Urinary bladder (tissue), 4 donors: ENCODE measurements at places on chromosomes 4 and X. TPM values are rescaled to one million over a fixed set of nuclear protein-coding genes. Genes with fewer than 3 reads are reported as not detected.

Gene ATP1B4
- polyA plus RNA-seq, result not detected

Gene TSPAN7
- 72.0 TPM for polyA plus RNA-seq

Gene PHEX
- polyA plus RNA-seq, result 0.10 TPM

Gene SMIM31
- 0.09 TPM for polyA plus RNA-seq

Gene STBD1
- polyA plus RNA-seq, result 22.5 TPM

Gene HSPA4L
- polyA plus RNA-seq, result 1.7 TPM

Gene ALAS2
- not detected for polyA plus RNA-seq

Gene MAGEA1
- polyA plus RNA-seq, result not detected

Gene GPRIN3
- 0.66 TPM for polyA plus RNA-seq

Gene KCND1
- 3.3 TPM for polyA plus RNA-seq

Gene SEC31A
- 109 TPM for polyA plus RNA-seq

Gene ADAM29
- not detected for polyA plus RNA-seq

Gene CFAP47
- polyA plus RNA-seq, result 0.01 TPM

Gene XAGE2
- polyA plus RNA-seq, result not detected

Gene ZC4H2
- polyA plus RNA-seq, result 11.6 TPM

Gene MAOB
- 60.3 TPM for polyA plus RNA-seq

Gene GPR82
- polyA plus RNA-seq, result 0.44 TPM

Gene ATP2B3
- 0.10 TPM for polyA plus RNA-seq

Gene STAP1
- polyA plus RNA-seq, result 0.23 TPM

Gene ADH1C
- polyA plus RNA-seq, result 10.8 TPM

Gene SULT1B1
- polyA plus RNA-seq, result 1.3 TPM

Gene PDZD11
- 41.8 TPM for polyA plus RNA-seq

Gene TRIM60
- not detected for polyA plus RNA-seq

DNA sequence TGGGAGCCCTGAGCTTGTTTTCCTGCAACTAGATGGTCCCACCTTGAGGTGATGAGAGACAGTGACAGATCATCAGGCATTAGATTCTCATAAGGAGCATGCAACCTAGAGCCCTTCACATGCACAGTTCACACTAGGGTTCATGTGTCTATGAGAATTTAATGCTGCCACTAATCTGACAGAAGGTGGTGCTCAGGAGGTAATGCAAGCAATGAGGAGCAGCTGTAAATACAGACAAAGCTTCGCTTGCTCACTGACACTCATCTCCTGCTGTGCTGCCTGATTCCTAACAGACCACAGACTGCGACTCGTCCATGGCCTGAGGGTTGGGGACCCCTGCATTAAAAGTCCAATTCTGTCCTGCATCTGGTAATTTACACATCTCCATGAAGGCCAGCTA lies 141.6 kb downstream of the KCNIP4 start:
- no peak for DNase-seq

GRCh38 chrX:56564164-56564885 lies 898 bp downstream of the UBQLN2 start:
- peak; percentile 0 for DNase-seq

GRCh38 chr4:128427832-128428366 lies 140.3 kb upstream of the PGRMC2 start:
- no peak for DNase-seq

- no peak for DNase-seq
These were observed 434.9 kb downstream of the PDGFC start for GRCh38 chr4:156536661-156537060.

- no peak for DNase-seq
These were observed 53.8 kb downstream of the ARHGAP6 start for GRCh38 chrX:11611965-11612364.

- no peak for DNase-seq
These were observed 8.1 kb downstream of the RIPPLY1 start for GRCh38 chrX:106894978-106895452.

- no peak for DNase-seq
These were observed 125.7 kb downstream of the SH3KBP1 start for GRCh38 chrX:19761554-19762295.

DNA sequence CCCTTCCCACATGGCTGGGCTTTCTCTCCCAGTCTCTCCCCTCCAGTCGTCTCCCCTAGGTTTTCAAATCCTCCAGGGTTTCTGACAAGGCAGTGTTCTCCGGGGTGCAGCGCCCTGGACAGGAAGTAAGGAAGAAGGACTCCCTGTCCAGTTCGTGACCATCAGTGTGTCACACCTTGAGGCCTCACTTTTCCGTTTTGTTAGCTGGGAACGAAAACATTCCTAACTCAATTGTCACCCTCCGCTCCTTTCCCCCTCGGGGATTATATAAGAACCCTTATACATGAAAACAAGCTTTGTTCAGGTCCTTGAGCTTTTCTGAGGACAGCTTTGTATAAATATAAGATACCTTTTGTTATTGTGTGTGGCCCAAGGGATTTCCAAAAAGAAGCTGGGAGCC lies 92.1 kb downstream of the KDR start:
- no peak for DNase-seq

DNA sequence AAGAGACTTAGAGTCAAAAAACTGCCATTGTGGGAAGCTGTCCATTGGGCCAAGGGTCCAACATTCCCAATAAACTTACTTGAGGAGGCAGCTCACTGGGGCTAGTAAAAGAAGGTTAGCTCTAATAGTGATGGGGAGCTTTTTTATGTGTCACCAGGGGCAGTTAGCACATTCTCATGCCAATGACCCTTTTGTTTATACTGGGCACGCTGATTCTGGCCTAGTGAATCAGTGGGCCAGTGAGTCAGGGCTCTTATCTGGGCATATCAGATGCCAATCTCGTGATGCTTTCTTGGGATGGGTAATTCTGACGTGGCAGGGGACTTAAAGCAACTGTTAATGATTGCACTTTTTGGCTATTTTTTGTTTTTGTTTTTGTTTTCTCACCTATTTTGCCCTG lies 27.8 kb downstream of the TCEAL1 start:
- DNase-seq, result no peak

- no peak for DNase-seq
These were observed 2747.1 kb downstream of the PCDH7 start for GRCh38 chr4:33467291-33467690.

DNA sequence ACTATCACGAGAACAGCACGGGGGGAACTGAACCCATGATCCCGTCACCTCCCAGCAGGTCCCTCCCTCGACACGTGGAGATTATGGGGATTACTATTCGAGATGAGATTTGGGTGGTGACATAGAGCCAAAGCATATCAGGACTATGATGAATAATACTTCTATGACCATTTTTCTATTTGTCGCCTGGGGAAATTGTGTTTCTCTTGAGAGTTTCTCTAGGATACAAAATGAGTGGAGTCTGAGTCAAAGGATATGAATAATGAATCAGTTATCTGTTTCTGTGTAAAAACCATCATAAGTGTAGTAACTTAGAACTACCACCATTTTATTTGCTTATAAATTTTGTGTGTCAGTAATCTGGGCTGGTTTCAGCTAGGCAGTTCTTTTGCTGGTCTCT lies 533.0 kb upstream of the ARX start:
- no peak for DNase-seq

GRCh38 chrX:122641826-122642225 lies 542.3 kb upstream of the GRIA3 start:
- DNase-seq, result no peak

DNA sequence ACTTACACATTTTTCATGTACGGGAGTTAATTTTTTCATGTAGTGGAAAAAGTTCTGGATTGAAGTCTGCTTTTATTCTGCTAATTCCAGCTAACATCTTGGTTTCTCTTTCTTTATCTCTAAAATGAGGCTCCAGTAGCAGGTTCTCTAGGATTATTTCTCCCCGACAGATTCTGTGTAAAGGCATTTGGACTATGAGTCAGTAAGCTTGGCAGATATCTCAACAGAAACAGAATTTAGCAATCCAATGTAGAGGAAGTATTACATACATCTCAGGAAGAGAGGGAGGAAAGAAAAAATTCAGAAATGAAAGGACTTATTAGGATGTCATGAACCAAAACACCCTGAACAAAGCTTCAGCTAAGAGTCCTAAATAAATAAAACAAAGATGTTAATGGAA lies 1682.3 kb upstream of the TENM3 start:
- DNase-seq, result no peak

DNA sequence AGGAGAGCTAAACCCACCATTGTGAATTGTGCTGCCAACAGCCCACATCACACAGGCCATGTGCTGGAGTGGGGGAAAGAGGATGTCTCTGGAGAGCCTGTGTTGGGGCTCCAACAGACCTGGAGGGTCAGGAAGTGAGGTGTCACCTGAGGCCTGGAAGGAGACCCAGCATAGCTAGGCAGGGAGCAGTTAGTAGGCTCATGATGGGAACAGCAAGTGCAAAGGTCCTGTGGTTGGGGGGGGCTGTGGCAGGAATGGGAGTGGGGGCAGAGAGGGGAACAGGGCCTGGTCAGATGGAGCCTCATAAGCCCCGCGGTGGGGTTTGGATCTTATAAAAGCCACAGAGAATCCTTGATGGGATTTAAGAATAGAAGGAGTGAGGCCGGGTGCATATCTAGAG lies 35.9 kb upstream of the GPR78 start:
- DNase-seq, result no peak

DNA sequence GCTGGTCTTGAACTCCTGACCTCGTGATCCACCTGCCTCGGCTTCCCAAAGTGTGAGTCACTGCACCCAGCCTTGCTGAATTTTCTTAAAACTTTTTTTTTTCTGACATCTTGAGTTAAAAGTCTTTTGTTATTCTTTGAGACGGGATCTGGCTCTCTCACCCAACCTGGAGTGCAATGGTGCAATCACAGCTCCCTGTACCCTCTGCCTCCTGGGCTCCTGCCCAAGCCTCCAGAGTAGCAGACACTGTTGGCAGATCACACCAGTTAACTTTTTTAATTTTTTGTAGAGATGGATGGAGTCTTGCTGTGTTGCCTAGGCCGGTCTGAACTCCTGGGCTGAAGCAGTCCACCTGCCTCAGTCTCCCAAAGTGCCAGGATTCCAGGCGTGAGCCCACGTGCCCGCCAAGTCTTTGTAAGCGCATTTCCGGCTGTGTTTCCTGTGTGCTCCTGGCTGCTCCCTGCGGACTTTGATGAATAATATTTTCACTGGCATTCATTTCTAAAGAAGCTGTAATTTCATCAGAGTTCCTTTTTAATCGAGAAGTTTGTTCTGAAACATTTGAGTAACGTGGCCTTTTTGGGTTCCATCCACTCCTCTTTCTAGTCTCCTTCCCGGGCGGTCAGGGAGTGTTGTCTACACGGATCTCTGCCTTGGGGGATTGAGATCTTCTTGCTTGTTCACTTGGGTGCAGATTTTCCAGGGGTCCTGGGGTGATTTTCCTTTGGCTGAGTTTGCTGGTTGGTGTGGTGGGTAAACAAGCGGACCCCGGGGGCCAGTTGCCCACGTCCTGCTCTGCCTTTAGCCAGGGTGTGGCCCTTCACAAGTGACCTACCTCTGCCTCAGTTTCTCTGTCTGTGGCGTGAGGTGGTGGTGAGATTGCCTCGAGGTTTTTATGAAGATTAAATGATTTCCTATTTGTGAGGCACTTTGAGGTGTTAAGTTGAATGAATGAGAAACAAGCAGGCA lies 44.4 kb downstream of the PCGF3 start:
- no peak for DNase-seq

DNA sequence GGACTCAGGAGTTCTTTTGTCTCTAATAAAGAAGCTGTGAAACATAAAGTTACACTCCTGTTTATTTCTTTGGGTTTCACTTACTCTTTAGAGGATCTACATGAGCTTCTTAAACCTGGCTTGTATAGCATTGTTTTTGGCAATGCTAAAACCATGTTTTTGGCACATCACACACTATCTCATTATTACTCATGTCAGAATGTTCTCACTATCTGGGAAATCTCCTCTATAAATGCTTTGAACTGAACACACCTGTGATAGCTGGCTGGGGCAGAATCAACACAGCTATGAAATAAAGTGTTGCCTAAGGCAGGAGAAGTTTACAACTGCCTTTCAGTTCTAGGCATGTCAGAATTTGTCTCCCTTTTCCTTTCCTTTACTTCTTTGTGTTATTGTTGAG lies 52.6 kb downstream of the SULT1B1 start:
- DNase-seq, result peak; percentile 39

GRCh38 chr4:57125996-57126395 lies 15.8 kb upstream of the IGFBP7 start:
- no peak for DNase-seq

DNA sequence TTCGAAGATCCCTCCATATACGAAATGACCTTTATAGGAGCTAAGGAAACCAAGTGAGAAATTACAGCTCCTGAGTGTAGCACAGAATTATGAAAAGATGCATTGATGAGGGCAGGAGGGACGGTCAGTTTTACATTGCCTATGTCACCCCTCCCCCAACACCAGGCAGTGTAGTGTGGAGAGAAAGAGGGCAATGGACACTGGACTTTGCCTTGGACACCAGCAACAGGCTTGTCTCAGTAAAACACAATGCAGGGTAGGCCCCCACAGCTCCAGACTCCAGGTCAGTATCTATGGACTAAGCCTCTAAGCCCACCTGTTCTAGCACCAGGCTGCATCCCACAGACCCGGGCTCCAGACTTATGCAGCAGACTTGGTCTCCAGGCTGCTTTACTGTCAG lies 16.5 kb downstream of the APOOL start:
- DNase-seq, result no peak

GRCh38 chrX:38664285-38664684 lies 102.9 kb downstream of the TSPAN7 start:
- peak; percentile 3 for DNase-seq

- no peak for DNase-seq
These were observed 76.9 kb downstream of the CAMK2D start for GRCh38 chr4:113684534-113685091.

DNA sequence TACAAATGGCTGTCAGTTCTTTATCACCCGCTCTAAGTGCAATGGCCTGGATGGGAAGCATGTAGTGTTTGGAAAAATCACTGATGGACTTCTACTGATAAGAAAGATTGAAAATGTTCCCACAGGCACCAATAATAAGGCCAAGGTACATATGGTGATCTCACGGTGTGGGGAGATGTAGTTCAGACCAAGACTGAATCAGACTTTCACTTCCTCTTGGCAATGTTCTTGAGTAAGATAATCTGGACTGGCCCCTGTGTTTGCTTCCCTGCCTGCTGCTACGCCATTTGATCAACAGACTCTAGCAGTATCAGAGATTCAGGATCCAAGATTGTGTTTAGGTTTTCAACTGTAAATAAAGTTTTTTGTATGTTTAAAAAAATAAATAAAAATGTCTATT lies 682.2 kb upstream of the AMOT start:
- DNase-seq, result no peak

GRCh38 chrX:103817502-103817901 lies 14.6 kb downstream of the RAB9B start:
- peak; percentile 13 for DNase-seq
